ENCODE measurements at places on chromosomes 11 and 22.

DNA sequence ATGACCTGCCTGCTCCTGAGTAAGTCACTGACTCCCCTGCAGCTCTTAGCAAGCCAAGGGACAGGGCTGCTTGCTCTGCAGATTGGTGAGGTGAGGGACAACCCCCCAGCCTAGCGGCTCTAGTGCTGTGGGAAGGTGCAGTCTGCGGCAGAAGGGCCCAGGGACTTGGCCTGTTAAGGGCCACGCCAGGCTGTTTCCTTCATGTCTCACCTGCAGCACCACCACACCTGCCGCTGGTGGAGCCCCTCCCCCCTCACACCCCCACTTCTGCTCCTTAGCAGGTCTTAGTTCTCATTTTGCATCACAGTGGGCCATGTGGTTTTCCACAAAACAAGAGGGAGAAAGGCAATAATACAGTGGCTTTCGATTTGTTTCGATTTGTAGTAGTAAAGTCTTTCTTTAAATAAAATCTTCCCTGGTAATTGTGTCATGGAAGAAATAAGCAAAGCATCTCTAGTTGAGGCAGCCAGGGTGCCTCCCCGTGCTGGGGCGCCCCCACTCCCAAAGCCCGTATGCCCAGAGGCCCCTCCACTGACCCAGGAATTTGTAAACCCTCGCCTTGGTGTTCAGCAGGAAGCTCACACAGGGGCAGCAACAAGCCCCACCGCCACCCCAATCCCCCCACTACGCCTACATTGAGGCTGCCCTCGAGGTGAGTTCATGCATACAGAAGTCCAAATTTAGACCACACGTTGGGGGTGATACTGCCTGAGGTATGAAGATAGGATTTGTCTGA lies 86.5 kb upstream of the CLDN5 start:
- no peak for DNase-seq

DNA sequence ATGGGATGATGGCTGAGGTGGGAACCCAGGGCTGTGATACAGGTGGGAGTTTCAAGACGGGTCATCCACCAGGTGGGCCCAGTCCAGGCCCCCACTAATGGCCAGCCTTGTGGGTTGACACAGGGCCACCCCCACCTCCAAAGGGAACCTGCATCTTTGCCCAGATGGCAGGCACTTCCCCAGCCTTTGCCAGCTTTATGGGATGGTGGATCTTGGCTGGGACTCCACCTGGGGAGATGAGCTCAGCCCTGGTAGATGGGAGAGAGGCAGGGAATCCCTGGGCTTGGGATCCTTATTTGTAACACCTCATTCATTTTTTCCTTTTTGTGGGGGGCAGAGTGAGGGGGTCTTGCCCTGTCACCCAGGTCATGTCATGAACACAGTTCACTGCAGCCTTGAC lies 33.4 kb downstream of the CD82 start:
- DNase-seq: no peak

DNA sequence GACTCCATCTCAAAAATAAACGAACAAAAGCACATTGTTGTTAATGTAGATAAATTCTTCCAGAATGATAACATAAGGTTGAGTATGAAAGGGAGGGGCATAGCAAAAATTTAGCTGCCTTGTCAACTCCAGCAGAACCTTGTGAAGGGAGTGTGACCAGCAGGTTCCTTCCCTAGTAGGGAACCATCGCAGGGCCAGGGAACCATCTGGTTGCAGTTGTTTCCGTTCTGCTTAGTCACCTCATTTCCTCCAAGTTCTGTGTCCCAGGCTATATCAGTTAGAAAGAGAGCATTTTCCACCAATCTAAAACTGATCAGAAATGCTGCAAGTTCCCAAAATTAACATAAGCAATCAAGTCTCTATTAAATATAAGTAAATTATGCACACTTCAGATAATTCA lies 126.7 kb upstream of the BLID start:
- DNase-seq: no peak

DNA sequence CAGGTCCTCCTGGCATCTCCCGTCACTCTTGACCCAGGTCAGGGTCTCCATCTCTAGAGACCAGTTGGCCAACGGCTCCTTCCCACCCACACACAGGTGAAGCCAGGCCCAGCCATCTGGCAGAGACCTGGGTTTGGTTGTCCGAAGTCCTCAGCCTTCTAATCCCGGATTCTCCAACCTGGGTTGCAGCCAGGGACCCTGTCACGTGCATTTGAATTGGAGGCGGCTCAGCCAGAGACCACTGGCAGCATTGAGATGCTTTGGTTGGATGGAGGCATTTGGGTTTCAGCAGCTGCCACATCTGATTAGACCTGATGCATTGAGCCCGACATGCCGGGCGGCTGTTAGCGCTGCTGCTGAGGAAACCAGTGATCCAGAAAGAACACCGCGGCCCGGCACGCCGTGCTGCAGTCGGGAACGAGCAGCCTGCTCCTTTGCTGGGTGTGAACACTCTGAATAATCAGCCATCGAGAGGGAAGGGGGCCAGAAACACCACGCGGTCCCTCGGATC lies 163.2 kb downstream of the BRD1 start:
- DNase-seq: no peak
